ENCODE measurements at places on chromosomes 16 and 17.
A peak's percentile ranks its signal among the peaks of the same experiment; 100 is the strongest.

DNA sequence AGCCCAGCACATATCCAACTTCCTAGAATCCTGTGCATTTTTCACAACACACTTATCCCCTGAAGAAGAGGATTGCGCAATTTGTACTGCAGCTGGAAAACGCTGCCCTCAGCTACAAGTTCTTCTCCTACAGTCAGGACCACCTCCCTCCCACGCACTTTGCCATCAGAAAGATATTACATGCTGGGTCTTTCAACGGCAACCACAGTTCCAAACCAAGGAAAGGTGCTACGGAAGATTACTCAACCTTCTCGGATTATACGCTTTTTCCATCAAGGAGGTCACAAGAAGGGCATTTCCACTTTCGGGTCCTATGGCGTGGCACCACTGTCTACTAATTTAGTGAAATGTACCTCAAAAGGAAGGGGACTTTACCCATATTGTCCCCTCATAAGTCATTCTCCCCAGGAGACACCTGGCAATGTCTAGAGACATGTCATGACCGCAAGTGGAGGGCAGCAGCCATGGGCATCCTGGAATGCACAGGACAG, 35.2 kb downstream of the USP7 start:
- no peak for DNase-seq

DNA sequence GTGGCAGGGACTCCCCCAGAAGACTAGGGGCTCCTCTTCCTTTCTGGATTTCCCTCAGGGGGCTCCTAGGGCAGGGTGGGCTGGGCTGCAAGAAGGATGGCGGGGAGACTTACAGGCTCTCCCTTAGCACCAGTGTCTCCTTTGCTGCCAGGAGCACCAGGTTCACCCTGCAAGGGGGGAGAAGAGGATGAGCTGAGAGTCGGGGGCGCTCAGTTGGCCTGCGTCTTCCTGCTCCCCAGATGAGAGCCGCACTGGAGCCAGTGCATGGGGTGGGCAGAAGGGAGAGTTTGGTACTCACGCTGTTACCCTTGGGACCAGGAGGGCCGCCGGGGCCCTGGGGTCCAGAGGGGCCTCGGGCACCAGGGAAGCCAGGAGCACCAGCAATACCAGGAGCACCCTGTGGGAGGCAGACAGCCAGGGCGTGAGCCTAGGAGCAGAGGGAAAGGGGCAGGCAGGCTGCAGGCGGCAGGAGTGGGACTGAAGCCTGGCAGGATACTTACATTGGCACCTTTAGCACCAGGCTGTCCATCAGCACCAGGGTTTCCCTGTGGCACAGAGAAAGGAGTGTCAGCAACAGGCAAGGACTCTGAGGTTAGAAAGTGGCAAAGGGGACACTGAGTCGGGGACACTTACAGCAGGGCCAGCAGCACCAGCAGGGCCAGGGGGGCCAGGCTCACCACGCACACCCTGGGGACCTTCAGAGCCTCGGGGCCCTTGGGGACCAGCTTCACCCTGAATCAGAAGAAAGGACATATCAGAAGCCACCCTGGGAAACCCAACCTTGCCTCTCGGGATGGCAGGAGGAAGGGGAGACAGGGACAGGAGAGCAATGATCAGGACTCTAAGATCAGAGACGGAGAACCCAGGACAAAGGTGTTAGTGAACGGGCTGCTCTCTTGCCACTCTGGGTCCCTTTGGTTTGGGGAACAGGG, 6.2 kb downstream of the COL1A1 start:
- DNase-seq: no peak

GRCh38 chr17:19365499-19365817, 2.9 kb upstream of the B9D1 start:
- DNase-seq: no peak

DNA sequence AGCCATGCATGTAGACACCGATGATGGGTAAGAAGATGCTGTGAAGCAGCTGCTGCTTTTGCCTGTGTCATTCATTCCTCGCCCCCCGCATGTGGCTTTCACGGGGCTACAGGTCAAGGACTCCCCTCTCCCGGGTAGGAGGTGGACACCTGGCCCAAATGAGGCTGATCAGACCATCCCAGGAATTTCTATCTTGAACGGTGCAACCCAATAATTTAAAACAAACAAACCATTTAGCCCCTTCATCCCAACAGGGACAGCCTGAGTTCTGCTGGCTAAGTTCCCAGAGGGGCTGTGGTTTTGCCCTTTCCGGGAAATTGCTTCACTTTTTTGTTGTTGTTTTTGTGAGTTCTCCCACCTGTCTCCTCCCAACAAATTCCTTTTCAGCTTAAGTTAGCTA, 137.7 kb upstream of the CDH5 start:
- no peak for DNase-seq

DNA sequence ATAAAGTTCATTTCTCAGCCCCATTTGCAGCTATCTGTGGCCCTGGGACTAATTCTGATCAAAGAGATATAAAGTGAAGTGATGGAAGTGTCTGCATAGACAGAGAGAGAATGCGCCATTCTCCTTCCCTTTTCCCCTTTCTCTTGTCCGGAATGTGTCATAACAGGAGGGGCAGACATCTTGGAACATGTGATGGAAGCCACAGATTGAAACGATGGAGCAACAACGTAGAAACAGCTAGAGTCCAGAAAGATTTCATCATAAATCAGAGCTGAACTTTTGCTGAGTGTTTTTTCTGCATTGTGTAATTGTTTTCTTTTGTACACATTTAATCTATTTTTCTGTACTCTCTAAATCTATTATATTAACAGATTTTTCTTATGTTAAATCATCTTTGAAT, 11.3 kb downstream of the ASGR1 start:
- no peak for DNase-seq

DNA sequence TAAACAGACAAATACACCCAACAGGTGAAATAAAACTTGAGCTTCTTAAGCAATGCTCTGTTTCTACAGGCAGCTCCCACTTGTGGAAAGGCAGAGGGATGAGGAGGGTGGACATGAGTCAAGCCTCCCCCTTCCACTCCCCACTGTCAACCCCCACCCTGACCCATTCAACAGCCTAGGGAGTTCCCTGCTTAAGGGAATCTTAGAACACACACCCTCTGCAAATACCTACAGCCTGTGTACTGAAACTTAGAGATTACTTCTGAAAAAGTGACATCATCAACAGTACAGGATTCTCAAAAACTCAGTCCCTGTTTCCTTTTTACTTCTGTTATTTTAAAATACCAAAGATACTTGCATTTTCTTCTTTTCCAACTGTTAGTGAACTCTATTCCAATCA, 345.4 kb downstream of the SOX9 start:
- DNase-seq: no peak

- DNase-seq: peak; percentile 85
These were observed 26.2 kb downstream of the ENDOV start for GRCh38 chr17:80441133-80441578.

DNA sequence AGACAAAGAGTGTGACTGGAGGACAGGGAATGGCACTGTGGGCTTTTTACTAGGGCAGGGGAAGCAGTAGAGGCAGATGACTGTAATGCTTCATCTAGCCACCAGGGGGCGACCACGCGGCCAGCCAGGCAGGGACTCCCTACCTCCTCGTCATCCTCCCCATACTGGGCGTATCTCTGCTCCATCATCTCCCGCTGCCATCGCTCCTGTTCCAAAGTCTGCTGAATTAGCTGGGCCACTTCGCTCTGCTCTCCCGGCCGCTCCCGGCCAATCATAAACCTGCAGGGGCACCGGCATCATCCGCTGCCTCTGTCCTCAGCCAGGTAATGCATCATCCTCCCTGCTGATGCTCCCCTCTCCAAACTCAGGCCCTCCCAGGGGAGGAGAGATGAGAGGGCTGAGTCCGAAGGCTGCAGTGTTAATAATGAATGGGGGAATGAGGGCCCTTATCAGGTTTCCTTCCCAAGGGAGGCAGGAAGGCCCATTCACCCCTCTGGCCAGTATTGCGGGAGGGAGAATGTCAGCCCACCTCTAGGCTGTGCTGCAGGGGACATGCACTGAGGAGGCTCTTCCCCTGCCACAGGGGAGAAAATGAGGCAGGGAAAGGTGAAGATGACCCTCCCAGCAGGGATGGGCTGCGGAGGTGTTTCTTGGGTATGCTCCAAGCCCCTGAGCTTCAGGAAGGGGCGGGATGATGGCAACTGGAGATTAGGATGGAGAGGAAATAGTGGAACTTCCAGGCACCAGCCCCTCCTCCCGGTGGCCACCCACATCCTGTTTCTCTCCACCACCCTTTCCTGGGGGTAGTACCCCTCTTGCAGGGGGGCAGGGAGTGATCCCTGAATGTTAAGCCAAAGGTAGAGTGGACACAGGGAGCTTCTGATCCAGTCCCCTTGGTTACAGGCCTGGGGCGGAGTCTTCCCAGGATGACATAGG, 10.3 kb upstream of the SAMD14 start:
- peak; percentile 79 for DNase-seq

DNA sequence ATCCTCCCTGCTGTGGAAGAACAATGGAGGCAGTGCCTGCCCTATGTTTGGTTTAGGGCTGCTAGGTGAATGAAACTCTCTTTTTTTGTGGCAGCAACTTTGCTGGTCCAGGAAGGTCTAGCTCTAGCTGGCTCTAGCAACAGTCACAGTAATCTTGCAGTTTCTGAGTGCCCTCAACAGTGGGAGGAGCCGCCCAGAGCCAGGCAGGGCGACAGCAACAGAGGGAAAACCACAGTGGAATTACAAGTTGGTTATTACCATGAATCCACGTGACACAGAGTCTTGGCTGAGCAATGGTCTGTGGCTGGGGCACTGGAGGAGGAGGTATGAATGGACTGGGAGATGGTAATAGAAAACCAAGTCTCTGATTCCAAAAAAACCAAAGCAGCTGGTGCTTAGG, 10.3 kb downstream of the HSPB9 start:
- no peak for DNase-seq

GRCh38 chr17:6919158-6919557, 76.7 kb upstream of the ALOX12 start:
- no peak for DNase-seq

- DNase-seq: no peak
These were observed 36.9 kb downstream of the SOST start for GRCh38 chr17:43721537-43722268.

DNA sequence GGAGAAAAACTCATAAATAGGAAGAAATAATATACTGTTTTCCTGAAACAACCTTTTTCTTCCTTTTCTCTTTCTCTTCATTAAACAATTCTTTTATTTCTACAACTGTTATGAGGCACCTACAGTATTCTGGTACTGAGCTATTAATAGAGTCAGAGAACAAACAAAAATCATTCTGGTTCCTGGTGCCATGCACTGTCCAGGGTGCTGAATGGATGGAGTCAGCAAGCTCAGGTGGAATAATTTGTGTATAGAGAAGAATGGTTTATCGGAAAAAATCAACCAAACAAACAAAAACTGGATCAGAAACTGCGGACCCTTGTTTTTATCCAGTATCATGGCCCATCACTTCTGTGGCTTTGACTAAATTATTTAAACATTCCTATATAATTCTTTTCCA, 430.3 kb upstream of the GOT2 start:
- DNase-seq: no peak

GRCh38 chr17:79294459-79295071, 219.9 kb downstream of the ENGASE start:
- peak; percentile 88 for DNase-seq

DNA sequence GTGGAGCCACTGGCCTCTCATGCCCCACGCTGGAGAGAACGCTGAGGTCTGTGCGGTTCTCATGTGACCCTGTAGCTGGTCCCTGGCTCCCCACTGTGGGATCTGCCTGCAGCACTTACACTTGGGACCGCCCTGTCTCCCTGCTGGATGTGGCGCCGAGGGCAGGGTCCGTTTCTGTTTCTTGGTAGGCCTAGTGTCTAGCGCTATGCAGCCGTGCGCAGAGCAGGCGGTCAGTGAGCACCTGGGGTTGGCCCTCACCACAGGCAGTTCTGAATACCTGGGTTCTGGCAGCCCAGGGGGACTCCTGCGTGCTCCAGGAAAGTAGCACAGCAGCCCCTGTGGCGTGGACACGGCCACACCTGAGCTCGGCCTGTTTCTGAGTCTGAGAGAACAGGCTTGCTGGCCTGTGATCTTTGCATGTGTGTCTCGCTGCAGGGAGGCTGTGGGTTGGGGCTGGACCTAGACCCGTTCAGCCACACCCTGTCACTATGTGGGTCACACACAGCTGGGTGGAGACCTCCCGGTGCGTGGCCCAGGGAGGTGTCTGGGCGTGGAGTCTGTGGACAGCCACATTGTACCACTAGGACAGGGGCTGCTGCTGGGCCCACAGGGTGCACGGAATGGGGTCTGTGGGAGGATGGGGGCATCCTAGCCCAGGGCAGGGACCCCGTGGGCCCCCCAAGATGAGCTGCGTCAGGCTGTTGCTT, 2.8 kb downstream of the CAPN15 start:
- no peak for DNase-seq

- DNase-seq: no peak
These were observed 8.5 kb upstream of the MYCBPAP start for GRCh38 chr17:50499721-50500120.

All from right forelimb (tissue), 1 donor.